ENCODE measurements at places on chromosomes 3 and 15. TPM values are rescaled to one million over a fixed set of nuclear protein-coding genes. Genes with fewer than 3 reads are reported as not detected.

Gene GABRA5
- not detected for total RNA-seq

Gene P3H2
- 4.6 TPM for total RNA-seq

Gene ZIC1
- 0.26 TPM for total RNA-seq

Gene NR2E3
- 0.77 TPM for total RNA-seq

Gene FMN1
- total RNA-seq: 27.7 TPM

Gene GP5
- 0.17 TPM for total RNA-seq

Gene ADAMTS9
- total RNA-seq: 1.8 TPM

Gene NR2F2
- 9.2 TPM for total RNA-seq

Gene SEMA3G
- under 0.01 TPM for total RNA-seq

Gene PLSCR5
- total RNA-seq: not detected

Gene CFAP91
- total RNA-seq: 0.77 TPM

Gene FANCD2OS
- total RNA-seq: not detected

Gene CYP1A1
- total RNA-seq: under 0.01 TPM

Gene GP9
- total RNA-seq: not detected

Gene FBXL22
- total RNA-seq: 0.50 TPM

Gene NTRK3
- total RNA-seq: not detected

Gene KCNAB1
- 0.33 TPM for total RNA-seq

Gene SLC6A11
- not detected for total RNA-seq

Gene COL6A5
- total RNA-seq: under 0.01 TPM

Gene ATP13A5
- not detected for total RNA-seq

Gene CATSPER2
- 2.3 TPM for total RNA-seq

Gene GOLGA8T
- total RNA-seq: 0.26 TPM

Gene ZMYND10
- total RNA-seq: 0.26 TPM

Gene SNTN
- total RNA-seq: not detected

Gene DPPA4
- total RNA-seq: 0.26 TPM

Gene ISG20
- 3.0 TPM for total RNA-seq

Gene UROC1
- total RNA-seq: not detected

Gene ONECUT1
- total RNA-seq: not detected

Gene GTPBP8
- 31.4 TPM for total RNA-seq

Gene STRIT1
- not detected for total RNA-seq

Gene CHRD
- 4.8 TPM for total RNA-seq

Gene EOMES
- under 0.01 TPM for total RNA-seq

Gene CGNL1
- total RNA-seq: 6.1 TPM

Gene C3orf49
- not detected for total RNA-seq

Gene SPSB4
- total RNA-seq: not detected

Gene CCR3
- total RNA-seq: 0.26 TPM

All from fibroblast of lung (primary cell).